Smooth muscle cell of the brain vasculature (primary cell): ENCODE measurements at places on chromosomes 5 and 9.

GRCh38 chr5:35112300-35112699, 64.6 kb upstream of the AGXT2 start:
- DNase-seq, result no peak

GRCh38 chr5:150574818-150575547, 65.5 kb upstream of the SYNPO start:
- no peak for DNase-seq

DNA sequence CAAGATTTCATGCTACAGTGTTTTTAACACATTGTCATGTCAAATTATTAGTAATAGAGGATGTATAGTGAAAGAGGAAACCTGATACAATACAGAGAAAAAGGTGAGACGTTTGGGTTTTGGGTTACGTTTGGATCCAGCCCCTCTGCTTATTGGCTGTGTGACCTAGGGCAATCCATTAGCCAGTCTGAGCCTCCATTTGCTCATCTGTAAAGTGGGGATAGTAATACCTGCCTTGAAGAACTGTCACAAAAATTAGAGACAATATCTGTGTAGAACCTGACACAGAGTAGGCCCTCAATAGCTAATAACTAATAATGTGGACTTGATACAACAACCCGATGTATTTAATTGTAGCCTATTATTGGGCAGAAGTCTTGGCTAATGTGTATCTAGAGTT, 4.3 kb upstream of the BOD1 start:
- no peak for DNase-seq

GRCh38 chr5:135345956-135346731, 52.9 kb downstream of the MACROH2A1 start:
- DNase-seq, result no peak

DNA sequence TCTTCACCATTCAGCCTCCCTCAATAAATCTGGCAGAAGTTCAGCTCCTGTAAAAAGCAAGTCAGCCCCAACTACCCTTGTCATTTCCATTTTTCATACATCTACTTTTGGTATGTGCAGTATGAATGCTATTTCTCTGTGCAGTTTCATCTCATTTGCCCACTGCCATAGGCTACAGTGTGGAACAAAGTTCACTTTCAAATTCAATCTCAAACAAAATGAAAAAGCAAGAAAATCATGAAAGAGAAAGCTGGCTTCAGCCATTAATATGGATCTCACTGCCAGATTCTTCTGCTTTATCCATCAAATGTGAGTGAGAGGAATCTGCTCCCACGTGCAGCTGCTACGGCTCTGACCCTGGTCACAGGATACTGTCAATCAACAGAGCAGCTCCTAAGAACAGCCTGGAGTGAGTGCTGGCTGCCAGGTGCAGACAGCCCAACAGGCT, 494.2 kb downstream of the ZNF608 start:
- no peak for DNase-seq

GRCh38 chr5:78006449-78006848, 230.3 kb upstream of the TBCA start:
- DNase-seq, result no peak

- DNase-seq, result no peak
Observed at GRCh38 chr5:157714596-157714864, 16.7 kb upstream of the THG1L start.

GRCh38 chr5:39415201-39415600, 9.6 kb downstream of the DAB2 start:
- no peak for DNase-seq

DNA sequence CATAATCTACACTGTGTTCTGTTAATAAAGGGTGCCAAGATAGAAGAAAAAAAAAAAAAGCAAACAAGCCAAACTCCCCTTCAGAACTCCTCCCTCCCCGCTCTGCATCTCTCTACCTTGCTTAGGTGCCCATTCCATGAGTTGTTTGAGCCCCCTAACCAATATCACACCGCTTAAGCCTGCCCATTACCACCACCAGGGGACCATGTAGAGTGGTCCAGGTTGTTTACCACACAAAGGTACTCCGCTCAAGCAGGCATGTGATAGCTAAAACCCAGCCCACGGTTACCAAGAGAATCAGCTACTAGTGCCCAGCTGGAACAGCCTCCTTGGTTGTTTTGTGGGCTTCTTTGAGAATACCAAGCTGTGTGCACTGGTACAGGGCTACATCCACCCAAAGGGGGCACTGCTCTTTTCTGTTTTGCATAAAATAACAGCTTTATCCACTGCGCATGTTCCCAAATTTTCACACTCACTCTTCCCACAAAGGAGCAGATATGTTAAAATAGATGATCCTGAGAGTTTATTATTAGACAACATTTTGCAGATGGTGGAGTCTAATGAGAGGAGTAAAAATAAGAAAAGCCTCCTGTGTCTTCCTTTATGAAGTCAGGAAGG, 304.1 kb downstream of the DEPDC1B start:
- no peak for DNase-seq

DNA sequence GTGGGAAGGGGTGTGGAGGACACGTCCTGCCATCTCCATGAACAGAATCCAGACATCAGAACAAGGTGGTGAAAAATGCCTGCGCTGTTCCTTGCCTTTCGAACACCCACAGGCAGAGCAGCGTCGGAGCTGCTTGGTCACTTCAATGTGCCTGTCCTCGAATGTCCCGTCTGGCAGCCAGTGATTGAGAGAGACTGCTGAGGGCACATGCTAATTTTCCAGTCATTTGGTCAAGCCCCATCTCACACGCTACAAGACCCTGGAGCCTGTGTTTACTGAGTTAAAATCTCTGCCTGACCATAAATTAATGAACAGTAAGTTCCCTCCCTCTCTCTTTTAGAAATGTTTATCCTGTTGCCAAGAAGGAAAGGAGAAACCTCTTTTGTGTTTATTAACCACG, 149.3 kb downstream of the NTRK2 start:
- no peak for DNase-seq

- DNase-seq, result peak; percentile 67
Observed at GRCh38 chr9:136728080-136728547, 14.6 kb downstream of the LCN10 start.

DNA sequence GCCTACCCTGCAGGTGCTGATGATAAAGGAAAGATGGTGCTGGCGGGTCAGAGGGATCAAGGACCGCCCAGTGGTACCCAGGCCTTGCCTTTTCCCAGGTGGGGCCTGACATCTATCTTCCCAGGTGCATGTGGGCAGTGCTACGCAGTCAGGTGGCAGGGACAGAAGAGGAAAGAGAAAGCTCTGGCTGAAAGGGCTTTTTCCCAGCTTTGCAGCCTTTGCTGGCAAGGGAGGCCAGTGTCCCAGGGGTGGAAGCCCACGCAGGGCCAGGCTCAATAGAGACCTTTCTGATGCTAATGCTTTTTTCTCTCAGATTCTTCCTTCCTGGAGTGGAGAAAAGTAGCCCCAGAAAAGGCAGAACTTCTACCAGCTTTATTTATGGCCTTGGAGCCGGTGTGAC, 36.7 kb downstream of the FABP6 start:
- no peak for DNase-seq

DNA sequence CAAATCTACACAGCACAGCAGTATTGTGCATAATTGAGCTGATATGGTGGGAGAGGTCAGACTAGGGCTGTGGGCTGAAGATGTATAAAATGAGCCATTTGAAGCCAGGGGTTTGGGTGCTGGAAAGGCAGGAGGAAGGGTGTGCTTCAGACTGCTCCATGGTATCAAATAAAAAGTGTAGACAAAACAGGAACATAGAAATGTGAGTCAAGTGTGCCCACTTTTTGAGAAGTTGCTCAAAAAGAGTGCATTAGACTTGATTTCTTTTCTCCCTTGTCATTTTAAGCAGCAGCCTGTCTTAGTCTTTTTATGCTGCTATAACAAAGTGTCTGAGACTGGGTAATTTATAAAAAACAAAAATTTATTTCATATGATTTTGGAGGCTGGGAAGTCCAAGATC, 55.8 kb upstream of the ZFAND5 start:
- no peak for DNase-seq

DNA sequence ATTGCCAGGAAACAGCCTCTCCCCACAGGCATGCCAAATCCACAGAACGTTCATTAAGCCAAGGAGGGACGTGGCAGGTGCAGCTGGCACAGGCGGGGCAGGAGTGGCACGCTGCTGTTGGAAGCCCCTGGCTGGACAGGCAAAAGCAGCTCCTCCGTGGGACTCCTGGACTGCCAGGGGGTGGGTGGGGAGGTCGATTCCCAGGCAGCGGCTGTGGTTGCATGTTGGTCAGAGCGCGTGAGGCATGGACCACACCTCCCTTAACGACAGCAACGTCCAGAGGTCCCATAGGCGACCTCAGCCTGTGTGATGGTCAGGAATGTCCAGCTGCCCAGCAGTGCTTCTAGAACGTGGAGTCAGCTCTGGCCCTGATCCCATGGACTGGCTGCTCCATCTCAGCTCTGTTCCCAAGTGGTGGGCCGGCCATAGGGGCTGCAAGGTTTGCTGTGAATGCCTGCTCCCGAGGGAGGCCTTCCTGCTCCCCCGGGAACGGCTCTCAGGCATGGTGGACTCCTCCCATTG, 6.9 kb downstream of the SLC6A19 start:
- no peak for DNase-seq

DNA sequence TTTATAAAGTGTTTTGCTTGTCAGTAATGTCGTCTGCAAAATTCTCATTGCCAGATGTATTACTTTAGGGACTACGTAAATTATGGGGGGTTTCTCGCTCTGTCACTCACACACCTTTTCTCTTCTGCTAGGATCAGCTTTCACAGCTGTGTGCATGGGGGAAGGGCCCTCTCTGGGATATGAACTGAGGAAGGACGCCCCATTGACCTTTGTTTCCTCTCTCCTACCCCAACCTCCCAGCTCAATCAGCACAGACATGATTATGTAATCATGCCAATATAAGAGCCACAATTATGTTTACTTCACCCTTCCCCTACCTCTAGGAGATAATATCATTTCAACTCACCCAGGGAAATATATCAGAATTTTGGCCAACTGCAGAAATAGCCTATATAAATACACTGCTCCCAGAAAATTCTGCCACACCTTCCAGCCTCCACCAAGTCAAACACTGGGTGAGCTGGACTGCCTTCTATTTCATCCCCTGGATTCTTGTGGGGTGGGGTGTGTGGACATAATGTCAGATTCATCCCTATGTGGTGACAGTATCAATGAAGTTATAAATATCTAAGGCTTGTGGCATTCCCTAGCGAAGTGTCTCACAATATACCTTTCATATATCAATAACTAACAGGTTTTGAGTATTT, 12.6 kb upstream of the SEMA5A start:
- DNase-seq, result no peak
